ENCODE measurements at places on chromosomes 1 and 21.

- H3K4me3 ChIP-seq, result no peak overlapping the region
- H3K27ac ChIP-seq, result no peak overlapping the region
- DNase-seq, result no peak
- no peaks in the 10 kb centered on the region for H3K36me3 ChIP-seq
- H3K4me1 ChIP-seq, result no peaks in the 10 kb centered on the region
Measured at GRCh38 chr1:187794561-187794960, 965.8 kb downstream of the PLA2G4A start.

- H3K4me1 ChIP-seq, result peaks cover 65% of the 10 kb centered on the region
- peak; percentile 55 for DNase-seq
- peaks cover 60% of the 10 kb centered on the region for H3K36me3 ChIP-seq
- H3K27ac ChIP-seq, result peak overlapping the region; percentile 67
Measured at GRCh38 chr1:151574575-151575529, 34.7 kb downstream of the TUFT1 start.

DNA sequence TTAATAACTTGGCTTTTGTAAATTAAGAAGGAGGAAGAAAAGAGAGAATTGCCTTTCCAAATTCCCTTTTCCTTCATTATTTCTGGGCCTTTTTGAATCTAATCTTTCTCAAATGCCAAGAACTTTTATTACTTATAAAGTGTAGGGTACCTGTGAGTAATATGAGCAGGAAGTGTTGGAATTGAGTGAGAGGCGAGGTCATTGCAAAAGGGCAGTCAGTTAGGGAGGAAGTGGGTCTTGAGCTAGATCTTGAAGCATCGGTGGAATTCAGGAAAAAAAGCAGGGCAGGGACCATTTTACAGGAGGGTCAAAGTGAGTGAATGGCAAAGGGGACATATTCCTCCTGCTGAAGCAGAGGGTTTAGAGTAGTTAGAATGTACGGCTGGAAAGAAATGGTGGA, 23.4 kb downstream of the DDI2 start:
- H3K4me1 ChIP-seq, result no peaks in the 10 kb centered on the region
- no peaks in the 10 kb centered on the region for H3K27me3 ChIP-seq
- DNase-seq, result no peak
- H3K36me3 ChIP-seq, result peaks cover 26% of the 10 kb centered on the region
- H3K27ac ChIP-seq, result no peak overlapping the region

- no peaks in the 10 kb centered on the region for H3K27me3 ChIP-seq
- no peaks in the 10 kb centered on the region for H3K36me3 ChIP-seq
- H3K4me3 ChIP-seq, result no peak overlapping the region
Measured at GRCh38 chr1:64423526-64423925, 46.4 kb upstream of the CACHD1 start.

DNA sequence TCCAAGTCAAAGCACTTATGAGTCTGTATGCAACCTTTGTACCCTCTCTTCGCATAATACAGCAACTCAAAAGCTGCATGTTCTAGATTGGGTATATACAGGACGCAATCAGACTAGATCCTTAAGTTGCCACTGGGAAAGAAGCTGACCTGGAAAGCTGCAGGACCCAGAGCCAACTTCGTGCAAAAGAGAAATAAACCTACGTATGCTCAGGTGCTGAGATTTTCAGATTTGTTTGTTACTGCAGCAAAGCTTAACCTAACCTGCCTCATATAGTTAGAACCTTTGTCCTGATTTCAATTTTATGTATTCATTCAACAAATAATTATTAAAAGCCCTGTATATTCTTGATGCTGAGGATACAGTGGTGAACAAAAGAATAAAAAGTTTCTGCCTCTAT, 139.7 kb downstream of the SLC30A10 start:
- H3K4me3 ChIP-seq, result no peak overlapping the region
- DNase-seq, result no peak
- no peak overlapping the region for H3K27ac ChIP-seq
- H3K36me3 ChIP-seq, result no peaks in the 10 kb centered on the region
- H3K4me1 ChIP-seq, result no peaks in the 10 kb centered on the region

DNA sequence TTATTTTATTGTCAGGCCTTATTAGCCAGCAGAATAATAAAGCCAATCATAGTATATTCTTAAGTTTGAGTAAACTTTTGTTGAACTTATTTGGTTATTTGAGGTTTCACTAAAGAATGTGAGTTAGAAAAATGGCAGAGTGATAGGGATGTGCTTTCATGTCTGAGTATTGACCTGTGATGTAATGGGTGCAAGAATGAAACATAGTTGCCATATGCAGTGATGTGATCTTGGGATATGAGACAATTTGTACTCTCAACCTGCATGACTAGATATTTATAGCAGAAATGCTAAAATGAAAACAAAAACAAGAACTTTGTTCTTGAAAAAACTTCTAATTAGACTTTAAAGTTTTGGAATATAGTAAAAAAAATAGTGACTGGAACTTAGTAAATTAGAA, 97.9 kb downstream of the DISP1 start:
- peaks cover 12% of the 10 kb centered on the region for H3K4me1 ChIP-seq
- no peak overlapping the region for H3K4me3 ChIP-seq
- no peak overlapping the region for H3K27ac ChIP-seq

GRCh38 chr1:247647864-247648263, 31.7 kb downstream of the OR13G1 start:
- no peak overlapping the region for H3K4me3 ChIP-seq
- H3K27ac ChIP-seq, result no peak overlapping the region
- H3K36me3 ChIP-seq, result no peaks in the 10 kb centered on the region
- no peaks in the 10 kb centered on the region for H3K4me1 ChIP-seq
- DNase-seq, result no peak

GRCh38 chr1:165894591-165894990, 67.2 kb downstream of the UCK2 start:
- H3K36me3 ChIP-seq, result peaks cover 37% of the 10 kb centered on the region
- H3K27ac ChIP-seq, result no peak overlapping the region
- H3K27me3 ChIP-seq, result no peaks in the 10 kb centered on the region
- peaks cover 33% of the 10 kb centered on the region for H3K4me1 ChIP-seq
- DNase-seq, result no peak
- H3K4me3 ChIP-seq, result no peak overlapping the region

DNA sequence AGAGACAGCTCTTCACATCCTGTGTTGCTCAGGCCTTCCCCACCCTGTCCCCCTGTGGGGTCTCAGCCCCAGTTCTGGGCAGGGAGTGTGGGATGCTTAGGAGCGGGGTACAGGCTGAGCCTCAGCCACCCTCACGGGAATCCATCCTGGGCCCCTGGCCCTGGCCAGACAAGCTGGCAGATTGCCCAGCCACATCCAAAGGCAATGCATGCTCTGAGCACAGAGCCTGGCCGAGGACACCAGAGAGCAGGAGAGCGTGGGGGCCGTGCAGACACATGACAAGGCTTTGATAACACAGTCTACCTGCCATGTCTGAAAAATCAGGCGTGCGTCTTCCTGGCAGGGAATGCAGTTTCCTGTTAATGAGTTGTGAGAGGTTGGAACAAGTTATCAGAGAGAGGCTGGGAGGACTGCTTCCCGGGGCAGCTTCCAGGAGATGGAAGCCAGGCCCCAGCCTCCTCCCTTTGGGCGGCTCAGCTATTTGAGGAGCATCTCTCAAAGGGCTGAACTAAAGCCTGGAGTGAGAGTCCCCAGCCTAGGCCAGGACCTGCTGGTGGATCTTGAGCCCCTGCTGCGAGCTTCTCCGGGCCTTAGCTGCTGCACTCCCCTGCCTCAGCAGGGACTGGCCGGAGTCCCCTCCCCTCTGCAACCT, 72.2 kb upstream of the SELENON start:
- no peak overlapping the region for H3K27ac ChIP-seq
- H3K4me3 ChIP-seq, result no peak overlapping the region
- no peaks in the 10 kb centered on the region for H3K27me3 ChIP-seq
- no peak for DNase-seq

DNA sequence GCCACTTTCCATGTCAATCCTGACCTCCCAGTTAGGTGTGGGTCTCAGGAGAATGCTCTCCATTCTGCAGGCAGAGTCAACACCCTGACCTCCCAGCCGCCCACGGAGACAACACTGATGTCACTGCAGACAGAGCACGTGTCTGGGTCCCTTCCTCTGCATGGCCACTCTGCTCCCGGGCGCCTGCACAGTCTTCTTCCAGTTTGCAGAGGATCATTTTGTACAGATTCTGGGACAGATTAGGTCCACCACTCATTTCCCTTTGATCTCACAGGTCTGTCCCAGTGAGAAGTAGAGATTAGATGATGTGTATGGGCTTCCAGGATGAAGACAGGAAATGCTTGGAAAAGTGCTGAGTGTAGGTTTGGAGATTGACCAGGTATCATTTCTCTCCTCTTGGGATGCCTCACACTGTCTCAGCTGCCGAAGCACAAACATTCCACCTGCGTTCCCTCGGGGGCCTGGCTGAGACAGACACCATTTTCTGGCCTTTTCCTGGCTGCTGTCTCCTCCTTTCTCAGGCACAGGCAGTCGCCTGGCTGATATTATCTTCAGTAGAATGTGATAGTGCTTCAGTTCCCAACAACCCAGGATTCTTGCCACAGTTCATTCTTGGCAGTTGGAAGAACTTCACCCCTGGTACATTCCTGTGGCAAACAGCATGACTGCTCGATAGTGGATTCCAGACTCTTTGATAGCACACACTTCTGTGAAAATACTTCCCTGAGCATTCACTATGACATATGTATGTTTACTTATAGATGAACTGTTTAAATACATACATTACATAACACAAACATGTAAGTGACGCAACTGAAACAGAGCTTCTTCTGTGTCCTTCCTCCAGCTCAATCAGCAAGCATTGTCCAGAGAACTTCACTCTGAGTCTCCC, 7.9 kb downstream of the MYBPHL start:
- no peak for DNase-seq
- H3K27me3 ChIP-seq, result no peaks in the 10 kb centered on the region
- H3K4me3 ChIP-seq, result no peak overlapping the region
- peaks cover 29% of the 10 kb centered on the region for H3K4me1 ChIP-seq
- H3K36me3 ChIP-seq, result no peaks in the 10 kb centered on the region

GRCh38 chr1:203305809-203306088, 430 bp downstream of the BTG2 start:
- DNase-seq, result no peak
- no peaks in the 10 kb centered on the region for H3K27me3 ChIP-seq
- H3K36me3 ChIP-seq, result peaks cover 14% of the 10 kb centered on the region
- H3K27ac ChIP-seq, result peak overlapping the region; percentile 88

DNA sequence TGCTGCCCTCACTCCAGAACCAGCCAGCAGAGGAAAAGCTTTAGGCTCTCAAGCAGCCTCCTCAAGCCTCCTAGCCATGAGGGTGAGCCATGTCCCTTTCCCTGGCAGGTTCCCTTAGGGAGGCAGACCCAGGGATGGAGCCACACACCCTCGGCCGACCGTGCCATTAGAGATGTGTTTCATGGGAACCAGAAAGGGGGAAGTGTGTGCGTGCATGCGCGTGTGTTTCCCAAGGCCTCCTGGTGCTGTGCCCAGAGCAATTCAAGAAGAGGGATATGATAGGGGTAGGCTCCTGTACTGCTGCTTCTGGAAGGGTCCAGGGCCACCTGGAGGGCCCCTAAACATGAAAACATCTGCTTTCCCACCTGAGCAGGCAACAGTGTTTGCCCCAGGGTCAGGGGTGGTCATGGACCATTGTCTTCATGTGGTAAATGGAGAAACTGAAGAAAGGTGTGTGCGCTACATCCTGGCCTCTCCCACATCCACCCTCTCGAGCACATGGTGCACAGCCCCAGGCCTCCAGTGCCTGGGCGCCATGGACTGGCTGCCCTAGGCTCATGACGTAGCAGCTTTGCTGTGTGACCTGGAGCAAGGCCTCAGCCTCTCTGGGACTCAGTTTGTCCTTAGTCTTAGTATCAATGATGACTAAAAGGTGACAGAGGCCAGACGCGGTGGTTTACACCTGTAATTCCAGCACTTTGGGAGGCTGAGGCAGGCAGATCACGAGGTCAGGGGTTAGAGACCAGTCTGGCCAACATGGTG, 48.1 kb downstream of the SYF2 start:
- peaks cover 3% of the 10 kb centered on the region for H3K4me1 ChIP-seq
- H3K36me3 ChIP-seq, result no peaks in the 10 kb centered on the region
- no peak for DNase-seq
- H3K27me3 ChIP-seq, result peaks cover 4% of the 10 kb centered on the region

GRCh38 chr1:26145041-26145959, 13.6 kb upstream of the FAM110D start:
- H3K4me1 ChIP-seq, result no peaks in the 10 kb centered on the region
- H3K27ac ChIP-seq, result no peak overlapping the region
- H3K4me3 ChIP-seq, result no peak overlapping the region
- no peaks in the 10 kb centered on the region for H3K36me3 ChIP-seq
- H3K27me3 ChIP-seq, result no peaks in the 10 kb centered on the region
- peak; percentile 65 for DNase-seq

DNA sequence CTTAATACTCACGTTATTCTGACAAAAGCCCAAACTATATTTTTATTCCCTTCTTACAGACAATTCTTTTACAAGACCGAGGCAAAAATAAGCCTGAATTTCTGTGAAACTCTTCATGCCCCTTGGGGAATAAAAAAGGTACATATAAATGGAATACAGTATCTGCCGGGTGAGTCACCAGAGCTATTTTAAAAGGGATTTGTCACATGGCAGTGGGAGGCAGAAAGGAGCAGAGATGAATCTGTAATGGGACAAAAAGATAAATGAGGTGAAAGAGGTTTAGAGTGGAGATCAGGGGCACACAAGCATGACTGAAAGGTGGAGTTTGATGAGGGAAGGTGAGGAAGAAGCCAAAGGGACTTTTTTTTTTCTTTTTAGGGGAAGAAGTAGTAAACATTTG, 8.8 kb downstream of the XCL1 start:
- H3K27me3 ChIP-seq, result no peaks in the 10 kb centered on the region
- H3K27ac ChIP-seq, result no peak overlapping the region
- no peaks in the 10 kb centered on the region for H3K36me3 ChIP-seq

- no peak overlapping the region for H3K4me3 ChIP-seq
- peaks cover 7% of the 10 kb centered on the region for H3K36me3 ChIP-seq
- no peaks in the 10 kb centered on the region for H3K27me3 ChIP-seq
- no peak overlapping the region for H3K27ac ChIP-seq
Measured at GRCh38 chr1:209876078-209876800, 48.5 kb downstream of the UTP25 start.

- H3K36me3 ChIP-seq, result no peaks in the 10 kb centered on the region
- H3K4me1 ChIP-seq, result peaks cover 9% of the 10 kb centered on the region
- H3K27ac ChIP-seq, result no peak overlapping the region
- no peak for DNase-seq
Measured at GRCh38 chr1:119132179-119132578, 8.3 kb downstream of the WARS2 start.

DNA sequence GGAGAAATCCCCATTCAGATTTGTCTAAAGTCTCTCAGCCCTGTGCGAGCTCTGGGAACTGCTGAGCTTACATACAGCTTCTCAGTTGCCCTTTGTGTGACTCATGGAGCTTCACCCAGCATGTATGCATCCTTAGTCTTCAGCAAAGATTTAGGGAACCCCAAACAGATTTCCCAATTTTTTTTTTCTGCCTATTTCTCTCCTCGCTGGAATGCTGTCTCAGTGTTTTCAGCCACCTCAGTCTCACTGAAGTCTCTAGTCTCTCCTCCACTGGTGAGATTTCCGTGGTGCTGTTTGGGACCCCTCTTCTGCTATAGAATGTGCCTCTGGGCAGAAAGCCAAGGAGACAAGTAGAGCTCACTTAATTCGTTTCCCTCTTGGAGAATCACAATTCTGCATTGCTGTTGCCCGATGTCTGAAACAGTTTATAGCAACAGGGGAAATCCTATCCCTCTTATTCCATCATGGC, 28.1 kb upstream of the TXLNA start:
- H3K27ac ChIP-seq, result no peak overlapping the region
- H3K4me1 ChIP-seq, result no peaks in the 10 kb centered on the region
- DNase-seq, result no peak
- H3K4me3 ChIP-seq, result no peak overlapping the region

GRCh38 chr1:172394141-172394751, 26.2 kb upstream of the C1orf105 start:
- no peaks in the 10 kb centered on the region for H3K36me3 ChIP-seq
- no peak overlapping the region for H3K27ac ChIP-seq
- H3K4me1 ChIP-seq, result peaks cover 27% of the 10 kb centered on the region
- no peak overlapping the region for H3K4me3 ChIP-seq
- no peak for DNase-seq
